ENCODE measurements at places on chromosomes 13 and 19.
A peak's percentile ranks its signal among the peaks of the same experiment; 100 is the strongest.

GRCh38 chr19:38851622-38852230 lies 1.9 kb upstream of the HNRNPL start:
- peak; percentile 78 for DNase-seq

- no peak for DNase-seq
These were observed 35.0 kb upstream of the VWA8 start for GRCh38 chr13:41995946-41996345.

DNA sequence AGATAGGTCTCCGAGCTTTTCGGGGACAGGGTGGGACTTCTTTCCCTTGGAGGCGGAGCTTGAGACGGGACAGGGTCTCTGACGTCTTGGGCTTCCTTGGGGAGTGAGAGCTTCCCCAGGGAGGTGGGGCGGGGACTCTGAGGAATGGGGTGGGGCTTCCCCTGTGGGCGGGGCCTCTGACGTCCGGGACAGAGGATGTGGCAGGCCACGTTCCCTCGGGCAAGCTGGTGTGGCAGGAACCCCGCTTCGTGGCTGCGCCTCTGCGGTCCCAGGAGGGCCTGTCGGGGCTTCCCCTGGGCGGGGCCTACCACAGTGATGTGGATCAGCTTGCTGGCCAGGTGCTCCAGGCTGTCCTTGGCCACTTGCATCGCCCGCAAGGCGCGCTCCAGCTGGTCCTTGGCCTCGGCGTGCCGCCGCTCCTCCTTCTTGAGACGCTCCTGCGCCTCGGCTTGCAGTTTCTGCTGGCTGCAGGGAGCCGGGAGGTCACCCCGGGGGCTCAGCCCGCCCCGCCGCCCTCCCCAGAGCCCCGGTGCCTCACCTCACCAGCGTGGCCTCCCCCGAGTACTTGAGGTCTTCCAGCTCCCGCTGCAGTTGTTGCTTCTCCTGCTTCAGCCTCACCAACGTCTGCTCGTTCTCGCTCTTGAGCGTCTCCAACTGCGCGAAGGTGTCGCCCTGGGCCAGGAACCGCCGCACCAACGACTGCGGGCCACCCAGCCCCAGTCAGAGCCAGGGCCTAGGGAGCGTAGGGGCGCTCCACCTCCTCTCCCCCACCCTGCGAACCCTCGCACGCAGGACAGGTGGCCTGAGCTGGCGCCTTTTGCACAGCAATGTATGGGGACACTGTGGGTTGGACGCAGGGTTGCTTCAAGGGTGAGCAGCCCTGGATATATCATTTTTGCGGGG lies 3.3 kb upstream of the RGL3 start:
- DNase-seq, result peak; percentile 28

- no peak for DNase-seq
These were observed 703 bp downstream of the SLC17A7 start for GRCh38 chr19:49440439-49441209.

DNA sequence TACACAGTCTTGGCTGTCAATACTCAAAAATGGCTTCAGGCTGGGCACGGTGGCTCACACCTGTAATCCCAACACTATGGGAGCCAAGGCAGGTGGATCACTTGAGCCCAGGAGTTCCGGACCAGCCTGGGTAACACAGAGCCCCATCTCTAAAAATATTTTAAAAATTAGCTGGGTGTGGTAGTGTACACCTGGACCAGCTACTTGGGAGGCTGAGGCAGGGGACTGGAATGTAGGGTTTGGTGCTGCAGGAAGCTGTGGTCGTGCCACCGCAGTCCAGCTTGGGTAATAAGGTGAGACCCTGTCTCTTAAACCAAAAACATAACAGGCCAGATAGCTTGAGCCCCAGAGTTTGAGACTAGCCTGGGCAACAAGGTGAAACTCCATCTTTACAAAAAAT lies 6.7 kb upstream of the CHERP start:
- DNase-seq, result no peak

DNA sequence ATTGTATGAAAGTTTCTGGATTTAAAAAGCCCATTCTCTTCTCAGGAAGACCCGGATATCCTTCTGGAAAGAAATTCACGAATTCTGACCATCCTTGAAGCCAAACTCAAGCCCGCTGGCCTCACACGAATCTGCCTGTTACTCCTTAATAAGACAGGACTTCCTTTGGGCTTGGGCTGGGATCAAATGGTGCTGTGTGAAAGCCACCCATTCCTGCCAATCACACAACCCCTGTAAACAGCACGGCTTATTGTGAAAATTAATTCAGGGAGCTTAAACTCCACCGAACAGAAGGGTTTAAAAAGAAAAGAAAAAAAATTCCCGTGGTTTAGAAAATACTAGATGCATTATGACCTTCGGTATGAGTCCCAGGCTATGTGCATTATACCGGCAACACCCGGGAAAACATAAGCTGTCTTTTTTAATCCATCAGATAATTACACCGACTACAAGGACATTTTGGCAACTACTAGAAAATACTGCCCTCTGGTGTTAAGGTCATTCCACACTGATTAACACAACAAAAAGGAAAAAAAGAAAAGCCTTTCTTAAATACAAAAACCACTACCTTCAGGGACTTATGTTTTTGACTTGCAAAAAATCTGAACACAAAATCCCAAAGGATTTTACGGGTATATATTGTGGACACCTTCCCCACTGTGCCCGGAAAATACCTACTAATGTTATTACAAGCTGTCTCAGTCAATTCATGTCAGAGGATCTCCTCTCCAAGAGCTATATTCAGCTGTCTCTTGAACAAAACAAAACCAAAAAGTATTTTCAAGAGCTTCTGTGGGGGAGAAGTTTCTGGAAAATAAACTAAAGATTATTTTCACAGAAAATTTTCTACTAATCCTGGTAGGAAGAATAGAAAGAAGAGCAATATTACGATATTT lies 76.0 kb upstream of the LSM14A start:
- DNase-seq, result no peak

DNA sequence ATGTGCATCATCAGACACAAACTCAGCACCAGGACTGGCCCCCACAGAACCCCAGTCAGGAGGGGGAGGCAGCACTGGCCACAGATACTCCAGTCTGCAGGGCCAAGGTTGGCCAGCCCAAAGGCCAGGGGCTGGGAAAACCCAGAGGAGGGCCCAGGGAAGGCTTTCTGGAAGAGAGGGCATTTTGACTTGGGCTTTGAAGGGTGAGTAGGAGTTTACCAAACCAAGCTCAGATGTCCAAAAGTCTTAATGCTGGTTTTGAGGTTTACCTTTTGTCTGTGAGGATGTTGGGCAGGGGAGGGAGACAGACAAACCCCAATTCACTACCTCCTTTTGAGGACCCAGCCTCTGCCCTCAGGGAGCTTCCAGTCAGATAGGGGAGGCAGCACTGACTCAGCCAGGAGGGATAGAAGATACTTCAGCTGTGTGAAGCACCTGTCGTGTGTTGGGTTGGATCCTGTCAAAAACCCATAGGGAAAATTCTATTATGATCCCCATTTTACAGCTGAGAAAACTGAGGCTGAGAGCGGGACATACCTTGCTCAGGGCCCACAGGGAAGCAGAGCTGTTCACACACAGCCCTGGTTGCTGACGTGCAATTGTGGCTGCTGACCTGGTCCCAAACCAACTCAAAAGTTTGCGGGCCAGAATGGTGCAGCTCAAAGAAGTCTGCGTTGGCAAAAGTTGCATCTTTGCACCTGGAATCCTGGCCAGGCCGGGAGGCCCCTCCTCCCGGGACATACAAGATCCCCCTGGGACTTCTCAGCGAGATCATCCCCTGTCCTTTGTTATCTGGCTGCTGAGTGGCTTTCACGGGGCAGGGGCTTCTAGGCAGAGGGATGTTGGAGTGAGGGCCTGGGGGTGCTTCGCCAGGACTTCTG lies 13.1 kb downstream of the CILP2 start:
- no peak for DNase-seq

DNA sequence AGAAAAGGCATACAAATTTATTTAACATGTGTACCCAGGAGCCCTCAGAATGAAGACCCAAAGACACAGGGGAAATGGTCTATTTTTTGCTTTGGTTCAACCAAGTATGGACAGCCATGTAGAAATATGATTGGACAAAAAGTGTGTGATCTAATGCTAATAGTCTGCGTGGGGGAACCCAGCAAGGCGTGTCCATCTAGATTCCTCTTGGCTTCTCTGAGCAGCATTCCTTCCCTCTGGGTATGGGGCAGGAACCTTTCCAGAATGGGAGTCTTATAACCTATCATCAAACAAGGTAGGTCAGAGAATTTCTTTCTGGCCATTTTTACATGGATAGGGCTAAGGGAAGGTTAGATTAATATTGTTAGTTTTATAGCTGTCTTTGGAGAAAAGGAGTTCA lies 698.2 kb downstream of the FGF9 start:
- no peak for DNase-seq

- no peak for DNase-seq
These were observed 44.5 kb downstream of the RFX2 start for GRCh38 chr19:6065685-6066374.

DNA sequence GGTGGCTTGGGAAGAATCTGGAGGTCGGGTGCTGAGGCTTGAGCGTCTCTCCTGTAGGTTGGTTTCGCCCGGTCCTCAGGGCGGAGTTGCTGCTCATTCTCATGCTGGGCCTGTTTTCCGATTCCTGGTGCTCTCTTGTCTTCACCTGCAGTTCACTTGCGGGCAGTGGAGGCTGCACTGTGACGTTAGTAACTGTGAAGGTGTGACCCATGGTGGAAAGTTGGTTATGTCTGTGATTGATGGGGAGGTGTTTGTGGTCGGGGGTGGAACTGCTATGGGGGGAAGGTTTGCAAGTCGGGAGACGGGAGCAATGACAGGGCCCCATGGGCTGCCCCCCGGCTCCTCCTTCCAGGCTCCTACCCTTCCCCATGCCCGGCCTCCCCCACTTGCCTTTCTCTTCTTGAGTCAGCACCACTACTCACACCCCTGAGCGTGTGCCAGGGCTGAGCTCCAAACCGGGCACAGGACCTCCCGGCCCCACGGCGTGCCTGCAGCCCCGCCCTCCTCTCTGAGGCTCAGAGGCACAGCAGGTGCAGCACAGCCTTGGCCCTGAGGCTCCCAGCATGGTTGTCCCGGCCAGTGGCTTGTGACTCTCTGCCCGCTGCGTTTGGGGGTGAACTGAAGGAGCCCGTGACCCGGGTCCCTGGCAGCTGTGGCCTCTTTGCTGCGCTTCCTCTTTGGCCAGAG lies 79.1 kb downstream of the ATP11A start:
- no peak for DNase-seq

DNA sequence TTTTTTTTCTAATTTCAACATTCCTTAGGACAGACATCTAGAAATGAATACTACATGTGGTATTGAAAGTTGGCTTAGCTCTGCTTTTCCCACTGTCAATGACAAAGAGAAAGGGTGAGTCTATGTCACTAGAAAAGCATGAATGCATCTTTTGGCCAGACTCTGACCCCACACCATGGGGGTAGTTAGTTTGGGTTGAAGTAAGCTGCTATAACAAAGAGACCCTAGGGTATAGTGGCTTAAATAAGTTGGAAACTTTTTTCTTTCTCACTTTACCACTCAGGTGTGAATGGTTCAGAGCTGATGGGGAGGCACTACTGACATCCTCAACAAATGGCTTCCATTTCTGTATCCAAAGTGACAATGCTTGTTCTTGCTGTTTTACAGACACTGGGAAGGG lies 161.5 kb downstream of the DLEU7 start:
- DNase-seq, result no peak

- DNase-seq, result no peak
These were observed 32.6 kb downstream of the VWA8 start for GRCh38 chr13:41928323-41928722.

DNA sequence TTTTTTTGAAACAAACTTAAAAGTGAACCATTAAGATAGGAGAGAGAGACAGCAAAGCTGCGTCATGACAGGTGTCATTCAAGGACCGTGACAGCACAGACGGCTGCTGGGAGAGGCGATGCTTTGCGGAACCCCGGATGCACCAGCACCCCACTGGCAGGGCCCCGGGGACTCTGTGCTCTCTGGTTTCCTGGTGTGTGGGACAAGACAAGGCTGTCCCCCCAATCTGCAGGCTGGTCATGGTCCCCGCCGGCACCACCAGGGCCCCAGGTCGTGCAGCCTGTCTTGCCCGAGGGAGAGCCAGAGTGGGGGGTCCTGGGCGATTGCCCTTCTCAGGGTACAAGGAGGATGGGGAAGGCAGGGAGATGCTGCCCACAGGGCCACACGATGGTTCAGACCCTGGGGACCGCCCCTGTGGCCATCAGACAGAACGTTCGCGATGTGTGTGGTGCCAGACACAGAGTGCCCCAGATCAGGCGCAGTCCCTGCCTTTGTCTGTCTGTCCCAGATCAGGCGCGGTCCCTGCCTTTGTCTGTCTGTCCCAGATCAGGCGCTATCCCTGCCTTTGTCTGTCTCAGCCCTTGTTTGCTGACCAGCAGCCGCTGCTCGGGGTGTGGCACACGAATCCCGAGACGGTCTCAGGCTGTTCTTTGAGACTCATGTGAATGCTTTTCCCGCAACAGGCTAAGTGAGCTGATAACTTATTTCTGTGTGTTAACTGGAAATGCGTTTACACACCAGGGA lies 36.1 kb downstream of the ADPRHL1 start:
- no peak for DNase-seq

DNA sequence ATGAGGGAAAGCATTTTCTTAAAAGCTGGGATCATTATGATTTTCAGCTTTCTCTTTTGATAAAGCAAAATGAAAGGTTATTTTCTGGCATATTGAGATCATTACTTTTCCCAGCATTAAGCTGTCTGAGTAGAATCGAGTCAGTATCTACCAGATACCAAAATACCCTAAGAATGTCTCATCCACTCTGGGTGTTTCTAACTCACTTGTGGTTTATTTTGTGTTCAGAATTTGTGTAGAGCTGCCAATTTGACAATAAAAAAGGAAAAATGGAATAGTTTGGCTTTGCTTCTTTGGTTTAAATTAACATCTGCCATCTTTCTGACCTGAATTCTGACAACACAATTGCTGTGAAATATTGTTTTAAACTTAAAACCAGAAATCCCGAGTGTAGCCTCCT lies 438.7 kb upstream of the ARGLU1 start:
- no peak for DNase-seq

GRCh38 chr13:43663474-43664090 lies 123.2 kb downstream of the ENOX1 start:
- no peak for DNase-seq

DNA sequence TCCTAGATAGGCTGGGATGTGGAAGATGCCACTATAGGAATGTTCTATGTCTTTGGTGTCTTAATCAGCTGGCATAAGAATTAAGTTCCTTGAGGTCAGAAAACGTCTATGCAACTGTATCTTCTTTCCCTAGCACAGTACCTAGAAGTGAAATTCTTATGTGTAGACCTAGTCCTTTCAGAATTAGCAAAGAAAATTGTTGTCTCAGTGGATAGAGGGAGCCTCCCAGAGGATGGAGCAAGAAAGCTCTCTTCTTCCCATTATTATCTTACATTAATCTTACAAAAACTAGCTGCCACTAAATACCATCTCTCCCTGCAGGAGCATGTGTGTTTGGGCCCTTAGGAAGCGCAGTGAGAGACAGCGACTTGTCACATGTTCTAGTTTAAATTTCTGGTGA lies 11.6 kb downstream of the CLDN10 start:
- no peak for DNase-seq

- no peak for DNase-seq
These were observed 70.3 kb upstream of the MCF2L start for GRCh38 chr13:112898621-112899280.

- DNase-seq, result no peak
These were observed 163.1 kb upstream of the MIR17HG start for GRCh38 chr13:91184244-91184926.
